HT-29 (cell line): ENCODE measurements at places on chromosomes 3 and 15. TPM values are rescaled to one million over a fixed set of nuclear protein-coding genes. Genes with fewer than 3 reads are reported as not detected.

DNA sequence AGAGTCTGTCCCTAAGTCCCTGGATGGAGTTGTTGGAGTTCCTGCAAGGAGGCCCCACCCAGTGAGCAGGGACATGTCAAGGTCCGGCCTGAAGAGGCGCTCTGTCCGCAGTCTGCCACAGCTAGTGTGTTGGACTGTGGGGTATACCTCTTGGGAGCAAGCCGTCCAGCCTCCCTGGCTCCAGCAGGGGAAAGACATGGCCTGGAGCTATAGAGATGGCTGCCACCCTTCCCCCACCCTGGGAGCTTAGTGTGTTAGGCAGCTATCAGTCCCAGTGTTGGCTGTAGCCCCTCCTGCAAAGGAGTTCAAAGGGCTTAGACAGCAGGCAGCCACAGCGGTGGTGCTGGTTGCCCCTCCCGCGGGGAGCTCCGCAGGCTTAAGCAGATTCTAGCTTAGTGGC lies 20.3 kb downstream of the IMPG2 start:
- DNase-seq: no peak

- no peak for DNase-seq
Observed at GRCh38 chr15:59353994-59354416, 18.7 kb downstream of the MYO1E start.

The UBAP1L gene
- 0.74 and 1.4 TPM in 2 replicates for total RNA-seq

The DNAH12 gene
- total RNA-seq: 0.05 TPM in 1 of 2 replicates, not detected in the other

- DNase-seq: no peak
Observed at GRCh38 chr3:31371484-31372177, 161.1 kb upstream of the STT3B start.

DNA sequence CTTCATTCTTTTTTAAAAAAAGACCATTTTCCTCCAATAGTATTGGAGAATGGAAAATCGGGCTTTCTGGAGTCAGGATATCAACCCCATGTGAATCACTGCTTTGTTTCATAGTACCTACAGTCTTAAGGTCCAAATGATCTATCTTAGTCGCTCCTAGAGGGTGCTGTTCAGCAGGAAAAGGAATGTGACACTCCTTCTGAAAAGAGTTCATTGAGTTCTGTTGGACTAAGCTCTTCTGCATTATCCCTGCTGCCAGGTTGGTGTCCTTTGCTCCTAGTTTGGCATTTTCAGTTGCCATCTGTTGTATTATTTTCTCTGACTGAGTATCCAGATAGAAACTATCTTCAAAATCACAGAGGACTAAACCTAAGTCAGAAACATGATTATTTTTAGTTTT lies 57.2 kb downstream of the POLQ start:
- DNase-seq: no peak

DNA sequence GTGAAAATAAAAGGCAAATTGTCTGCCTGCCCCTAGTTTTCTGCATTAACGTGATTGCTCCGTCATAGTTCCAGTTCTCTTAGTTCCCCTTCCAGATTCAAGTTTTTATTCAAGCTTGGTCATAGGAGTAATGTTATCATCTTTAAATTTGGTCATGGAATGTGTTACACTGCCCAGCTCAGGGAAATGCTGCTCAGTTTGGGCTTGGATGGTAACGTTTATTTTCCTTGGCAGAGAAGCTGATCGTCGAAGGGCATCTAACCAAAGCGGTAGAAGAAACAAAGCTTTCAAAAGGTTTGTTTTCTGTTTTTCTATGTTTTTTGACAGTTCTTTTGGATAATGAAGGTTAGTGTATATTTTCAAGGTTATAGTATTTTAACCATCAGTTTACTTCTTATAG lies 118.4 kb upstream of the FLNB start:
- no peak for DNase-seq

The LSAMP gene
- not detected in 2 replicates for total RNA-seq

The CTXN2 gene
- total RNA-seq: not detected in 2 replicates

DNA sequence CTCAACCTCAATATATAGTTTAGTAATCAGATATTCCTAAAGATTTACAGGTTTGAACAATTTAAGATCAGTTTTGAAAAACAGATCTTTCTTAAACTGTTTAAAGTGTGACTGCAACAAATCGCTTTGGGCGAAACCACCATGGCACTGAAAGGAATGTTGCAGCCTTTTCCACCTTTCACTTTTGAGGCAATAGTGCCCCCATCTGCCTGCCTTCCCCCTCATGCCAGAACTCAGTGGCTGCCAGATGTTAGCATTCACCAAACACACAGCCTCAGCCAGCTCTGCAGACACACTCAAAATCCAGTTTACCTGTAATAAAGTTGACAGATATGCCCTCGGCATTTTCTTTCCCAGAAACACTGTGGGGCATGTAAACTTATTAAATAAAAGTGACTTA lies 3.3 kb downstream of the LYSMD4 start:
- peak; percentile 38 for DNase-seq
